ENCODE measurements at places on chromosomes 1 and 21.

DNA sequence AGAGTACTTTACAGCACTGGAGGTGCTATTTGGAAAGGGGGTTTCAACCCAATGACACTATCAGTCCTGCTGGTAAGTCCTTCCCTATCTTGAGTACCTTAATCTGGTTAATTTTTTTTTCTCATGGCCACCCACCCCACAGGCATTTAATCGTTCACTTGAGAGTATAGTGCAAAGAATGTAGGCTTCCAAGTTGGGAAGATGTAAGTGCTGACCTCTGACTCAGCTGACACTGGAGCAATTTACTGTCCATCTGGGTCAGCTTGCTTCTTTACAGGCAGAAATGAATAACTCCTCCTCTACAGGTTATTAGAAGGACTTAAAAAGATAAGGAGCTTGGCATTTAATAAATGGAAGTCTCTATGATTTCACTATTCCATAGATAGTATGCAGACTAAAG, 89.6 kb downstream of the AK5 start:
- DNase-seq, result no peak

- DNase-seq, result no peak
These were observed 665.7 kb downstream of the MRPL39 start for GRCh38 chr21:24941316-24942185.

DNA sequence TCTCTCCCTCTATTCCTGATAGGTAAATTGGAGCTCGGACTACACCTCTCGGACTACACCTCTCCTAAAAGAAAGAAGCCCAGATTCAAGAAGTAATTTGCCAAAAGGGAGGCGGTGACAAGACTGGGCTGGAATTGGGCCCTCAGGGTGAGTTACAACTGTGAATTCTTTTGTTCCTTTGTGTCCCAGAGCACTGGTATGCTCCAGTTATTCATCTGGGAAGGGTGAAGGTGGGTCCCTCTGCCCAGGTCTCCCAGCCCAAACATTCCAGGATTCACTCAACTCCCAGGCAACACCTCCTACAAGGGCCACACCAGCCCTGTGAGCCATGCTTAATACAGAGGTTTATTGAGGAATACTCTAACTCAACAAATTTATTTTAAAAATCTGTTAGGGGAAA, 69.2 kb downstream of the LMX1A start:
- no peak for DNase-seq

- DNase-seq, result no peak
These were observed 34.2 kb downstream of the OR6Y1 start for GRCh38 chr1:158520021-158520420.

- DNase-seq, result no peak
These were observed 14.7 kb upstream of the KCNE1 start for GRCh38 chr21:34526618-34527290.

All from CD4-positive, alpha-beta T cell treated with Interleukin-1 beta for 1 hour (primary cell).